ENCODE measurements at places on chromosomes 2 and 18. TPM values are rescaled to one million over a fixed set of nuclear protein-coding genes. Genes with fewer than 3 reads are reported as not detected.

GRCh38 chr18:10936176-10937053, 213.0 kb downstream of the PIEZO2 start:
- DNase-seq = no peak

Gene GCFC2
- total RNA-seq = 24.6 TPM

Gene LOXL3
- total RNA-seq = 28.3 TPM

Gene SOX11
- 201 TPM for total RNA-seq

Gene TCF7L1
- 41.8 TPM for total RNA-seq

DNA sequence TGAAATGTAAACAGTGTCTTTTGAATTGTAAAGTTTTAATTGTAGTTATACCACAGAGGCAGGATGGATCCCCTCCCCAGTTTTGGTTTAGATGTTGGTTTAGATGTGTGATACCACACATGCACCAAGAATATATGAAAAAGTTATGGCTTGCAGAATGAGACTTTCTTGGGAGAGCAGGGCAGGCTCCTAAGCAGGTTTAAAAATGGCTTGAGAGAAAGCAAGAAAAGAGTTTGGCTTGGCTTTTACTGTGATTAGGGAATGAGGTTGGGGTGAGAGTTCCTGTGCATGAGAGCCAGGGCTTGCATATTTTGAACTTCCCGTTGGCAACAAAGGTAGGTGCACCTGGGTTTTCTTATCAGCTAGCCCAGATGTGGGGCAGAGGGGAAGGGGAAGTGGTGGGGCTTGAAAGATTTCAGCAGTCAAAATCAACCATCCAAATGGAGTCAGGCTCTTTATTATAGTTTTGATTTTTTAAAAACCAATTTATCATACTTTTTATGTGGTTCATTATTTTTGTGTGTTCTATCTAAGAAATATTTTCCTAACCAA, 246.9 kb downstream of the MTX2 start:
- DNase-seq = no peak

Gene HAAO
- total RNA-seq = 3.5 TPM

GRCh38 chr2:208163489-208163888, at the start of gene CRYGA:
TSS of gene CRYGA (minus strand) at chr2:208163589. CDS start at chr2:208163556, 33 bp downstream.
- DNase-seq = no peak

DNA sequence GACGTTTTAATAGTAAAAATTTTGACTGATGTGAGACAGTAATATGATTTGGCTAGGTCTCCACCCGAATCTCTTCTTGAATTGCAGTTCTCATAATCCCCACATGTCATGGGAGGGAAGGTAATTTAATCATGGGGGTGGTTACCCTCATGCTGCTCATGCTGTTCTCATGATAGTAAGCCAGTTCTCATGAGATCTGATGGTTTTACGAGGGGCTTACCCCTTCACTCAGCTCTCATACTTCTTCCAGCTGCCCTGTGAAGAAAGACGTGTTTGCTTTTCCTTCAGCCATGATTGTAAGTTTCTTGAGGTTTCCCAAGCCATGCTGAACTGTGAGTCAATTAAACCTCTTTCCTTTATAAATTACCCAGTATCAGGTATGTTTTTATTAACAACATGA, 327.0 kb upstream of the CDH7 start:
- no peak for DNase-seq

GRCh38 chr2:235860871-235861270, 307.3 kb downstream of the GBX2 start:
- no peak for DNase-seq

Gene GMPPA
- total RNA-seq = 26.1 TPM

Gene REG3G
- total RNA-seq = not detected

Gene RESP18
- total RNA-seq = not detected

Gene IGFBP5
- 140 TPM for total RNA-seq

GRCh38 chr2:46780801-46781445, 134.7 kb downstream of the MCFD2 start:
- DNase-seq = peak; percentile 11

DNA sequence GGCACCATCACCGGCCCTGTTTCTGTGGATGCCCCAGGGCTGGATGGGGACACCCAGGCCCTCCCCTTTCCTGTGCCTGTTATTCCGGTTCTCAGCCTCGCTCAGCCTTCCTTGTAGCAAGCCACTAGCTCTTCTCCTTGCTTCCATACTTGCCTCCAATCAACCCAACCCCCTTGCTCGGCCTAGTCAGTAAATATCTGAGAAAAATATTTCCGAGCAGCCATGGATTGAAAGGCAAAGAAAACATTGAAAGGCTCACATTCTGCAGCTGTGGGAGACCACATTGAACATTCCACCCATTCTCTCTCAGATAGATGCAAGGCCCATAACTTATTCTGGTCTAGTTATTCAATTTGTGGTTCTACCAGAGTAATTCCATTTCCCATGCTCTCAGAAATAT, 114.9 kb downstream of the SPP2 start:
- DNase-seq = no peak

DNA sequence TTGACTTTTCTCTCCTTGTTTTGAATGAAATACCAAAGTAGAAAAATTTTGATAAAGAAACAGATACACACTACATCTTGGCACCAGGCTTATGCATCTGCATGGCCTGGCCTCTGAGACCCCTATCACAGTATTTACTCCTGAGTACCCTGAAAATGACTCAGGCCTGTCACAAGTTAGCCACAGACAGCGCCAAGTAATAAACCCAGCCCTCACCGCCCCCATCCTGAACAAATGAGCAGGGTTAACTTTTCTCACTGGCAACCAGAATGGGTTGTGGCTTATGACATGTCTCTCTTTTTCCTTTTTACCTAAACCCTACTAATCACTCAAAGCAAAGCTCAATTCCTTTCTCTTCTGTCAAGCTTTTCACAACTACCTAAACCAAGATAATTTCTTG, 35.3 kb downstream of the SPRED2 start:
- no peak for DNase-seq

Gene SLC19A3
- 0.54 TPM for total RNA-seq

GRCh38 chr2:127570282-127571250, 35.1 kb downstream of the MYO7B start:
- no peak for DNase-seq

GRCh38 chr2:231464576-231465540, 574 bp upstream of the NCL start:
- DNase-seq = peak; percentile 97

GRCh38 chr2:46366668-46367052, 69.5 kb downstream of the EPAS1 start:
- DNase-seq = no peak

DNA sequence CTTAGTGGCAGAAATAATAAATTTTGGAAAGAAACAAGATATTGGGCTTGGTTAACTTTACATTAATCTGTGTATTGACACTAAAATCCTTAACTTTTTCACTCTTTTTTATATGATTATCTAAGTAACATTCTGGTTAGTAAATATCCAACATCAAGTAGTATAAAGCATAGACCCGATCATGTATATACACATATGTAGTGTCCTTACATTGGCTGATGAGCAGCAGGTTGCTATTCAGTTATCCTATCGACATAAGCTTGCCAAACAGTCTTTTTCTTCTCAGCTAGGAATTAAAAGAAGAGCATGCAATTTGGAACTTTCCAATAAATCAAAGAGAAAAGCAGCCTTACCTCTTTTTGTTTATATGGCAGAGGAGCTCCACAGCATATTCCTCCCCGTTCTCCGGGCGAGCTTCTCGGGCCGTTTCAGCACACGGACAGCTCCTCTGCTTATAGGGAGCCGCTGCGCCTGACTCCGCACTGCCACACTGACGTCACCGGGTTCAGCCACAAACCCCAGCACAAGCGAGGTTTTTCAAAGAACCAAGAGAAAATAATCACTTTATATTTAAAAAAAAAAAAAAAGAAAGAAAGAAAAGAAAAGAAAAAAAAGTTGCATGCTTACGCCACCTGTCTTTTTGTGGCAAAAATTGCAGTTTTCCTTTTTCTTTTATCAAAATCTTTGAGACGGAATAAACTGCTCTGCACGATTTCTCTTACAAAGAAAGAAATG, at the start of gene SCG2:
Gene SCG2, minus strand, starts transcription at position 430 of the 735 bp plus-strand sequence. CDS start 3,079 bp downstream, outside the sequence.
- DNase-seq = peak; percentile 59

Gene CFC1
- total RNA-seq = not detected

Gene FAM124B
- not detected for total RNA-seq

Gene CRYBA2
- not detected for total RNA-seq

Gene CAPN14
- total RNA-seq = 0.47 TPM

DNA sequence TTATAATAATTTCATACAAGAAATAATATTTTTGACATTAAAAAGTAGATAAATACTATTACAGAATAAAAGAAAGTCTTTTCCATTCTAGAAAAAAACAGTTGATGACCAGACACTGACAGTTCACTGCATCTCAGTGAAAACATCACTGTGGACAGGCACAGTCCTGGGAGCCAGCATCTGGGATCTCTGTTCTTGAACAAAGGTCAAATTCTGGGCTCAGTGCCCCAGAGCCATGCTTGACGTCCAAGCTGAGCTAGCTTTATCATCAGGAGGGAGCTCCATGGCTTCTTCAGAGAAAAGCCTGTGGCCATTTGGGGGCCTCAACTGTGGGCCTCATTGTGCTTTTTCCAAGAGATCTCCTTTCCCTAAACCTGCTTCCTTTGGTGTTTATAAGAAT, 86.1 kb upstream of the SRD5A2 start:
- no peak for DNase-seq

- DNase-seq = no peak
These were observed 180.8 kb downstream of the MBD2 start for GRCh38 chr18:54043484-54044251.

Gene CHRND
- total RNA-seq = 5.8 TPM

DNA sequence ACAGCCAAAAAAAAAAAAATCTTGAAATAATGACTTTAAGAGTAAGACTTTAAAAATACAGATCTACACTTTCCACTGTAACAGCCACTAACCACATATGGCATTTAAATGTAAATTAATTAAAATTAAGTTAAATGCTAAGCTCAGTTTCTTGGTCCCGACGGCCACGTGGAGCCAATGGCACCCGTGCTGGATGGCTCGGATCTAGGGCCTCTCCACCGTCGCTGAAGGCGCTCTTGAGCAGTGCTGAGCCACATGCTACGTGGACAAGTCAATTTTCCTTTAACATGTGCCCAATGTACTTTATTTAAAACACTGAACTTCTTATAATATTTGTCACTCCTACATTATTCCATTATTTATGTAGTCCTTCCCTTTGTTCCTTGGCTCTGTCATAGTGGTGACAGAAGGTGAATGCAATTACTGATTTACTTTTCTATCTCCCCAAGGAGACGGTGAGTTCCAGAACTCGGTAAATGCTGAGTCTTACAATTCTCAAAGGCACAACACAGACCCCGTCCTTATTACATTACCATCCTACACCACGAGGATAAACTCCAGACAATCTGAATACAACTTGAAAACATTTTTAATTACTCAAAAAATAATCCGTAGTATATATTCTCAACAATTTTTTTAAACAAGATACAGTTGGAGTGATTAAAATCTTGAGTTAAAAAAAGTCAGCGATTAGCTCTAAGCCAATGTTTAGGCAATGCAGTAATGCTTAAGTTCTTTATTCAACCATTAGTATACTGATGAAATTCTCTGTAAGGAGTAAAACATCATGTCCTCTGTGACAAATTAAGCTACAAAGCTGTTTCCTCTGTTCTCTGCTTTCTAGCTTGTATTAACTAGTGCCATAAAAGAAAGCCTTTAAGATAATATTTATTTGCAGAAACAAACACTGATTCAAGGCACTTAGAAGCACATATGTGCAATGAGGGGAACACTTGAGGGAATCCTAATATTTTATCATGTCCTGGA, 95.1 kb downstream of the AFF3 start:
- no peak for DNase-seq

Gene TPO
- total RNA-seq = not detected

DNA sequence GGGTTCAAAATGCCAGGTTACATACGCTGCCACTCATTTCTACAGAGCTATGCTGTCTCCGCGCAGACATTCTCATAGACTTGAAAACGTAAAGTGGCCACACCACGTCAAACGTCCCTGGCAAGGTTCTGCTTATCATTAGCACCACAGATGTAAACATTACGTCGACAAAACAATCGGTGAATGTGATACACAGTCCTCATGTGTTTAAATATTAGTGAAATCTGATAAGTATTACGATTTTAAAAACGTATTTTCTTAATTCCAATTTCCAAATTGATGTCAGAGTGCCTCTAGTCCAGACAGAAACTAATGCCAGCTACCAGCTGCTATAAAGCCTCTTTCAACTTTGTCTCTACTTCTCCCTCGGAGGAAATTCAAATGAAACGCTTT, 1.2 kb downstream of the STK17B start:
- DNase-seq = no peak

Gene ASIC4
- total RNA-seq = 1.0 TPM

Data from neural crest cell (in vitro differentiated cells).